ENCODE measurements at places on chromosomes 7 and 10.

DNA sequence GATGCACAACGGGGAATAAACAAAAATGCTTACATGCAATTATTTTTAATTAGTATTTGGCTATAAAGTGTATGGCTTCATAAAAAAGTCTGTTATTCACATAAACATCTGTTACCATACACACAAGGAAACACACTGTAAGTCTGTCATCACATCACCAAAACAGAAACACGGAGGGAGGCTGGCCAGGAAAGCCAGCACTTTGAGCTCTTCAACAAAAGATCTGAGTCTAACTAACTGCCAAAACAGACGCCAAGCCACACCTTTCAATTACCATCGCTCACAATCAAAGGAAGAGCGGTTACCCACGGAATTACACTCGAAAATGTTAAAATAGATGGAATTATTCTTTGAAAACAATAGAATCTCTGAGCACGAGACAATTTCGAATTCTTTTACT is 49.2 kb upstream of the MGMT start:
- no peak for DNase-seq

DNA sequence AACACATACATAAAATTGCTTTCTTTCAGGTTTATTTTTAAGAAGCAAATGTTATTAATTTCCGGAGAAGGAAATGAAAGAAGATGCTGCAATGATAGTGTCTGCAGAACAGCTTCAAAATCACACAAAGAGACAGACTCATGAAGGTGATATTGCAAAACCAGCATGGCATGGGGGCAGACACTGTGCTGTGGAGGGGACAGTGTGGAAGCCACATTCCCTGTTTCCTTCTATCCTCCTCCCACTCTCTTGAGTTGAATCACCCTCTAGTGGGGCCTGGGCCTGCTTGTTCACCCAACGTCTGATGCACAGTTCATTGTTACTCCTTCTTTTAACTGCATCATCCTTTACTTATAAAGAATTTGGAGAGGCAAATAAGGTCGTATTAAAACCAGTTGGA is 104.0 kb upstream of the INSIG1 start:
- DNase-seq = no peak

DNA sequence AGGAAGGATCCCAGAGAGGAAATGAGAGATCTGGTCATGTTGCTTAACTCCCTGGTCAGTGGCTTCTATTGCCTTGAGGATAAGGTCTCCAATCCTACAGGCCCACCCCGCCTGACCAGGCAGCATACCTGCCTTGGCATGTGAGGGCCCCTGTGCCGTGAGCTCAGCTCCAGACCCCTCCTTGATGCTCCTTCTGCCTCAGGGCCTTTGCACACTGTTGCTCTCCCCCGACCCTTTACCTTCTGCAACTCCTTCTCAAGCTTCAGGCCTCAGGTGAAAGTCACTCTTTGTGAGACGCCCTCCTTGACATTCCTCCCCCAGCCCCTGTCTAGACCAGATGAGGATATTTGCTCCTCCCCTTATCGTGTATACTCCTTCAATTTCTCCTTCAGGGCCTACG is 62.8 kb downstream of the FAM241B start:
- no peak for DNase-seq

DNA sequence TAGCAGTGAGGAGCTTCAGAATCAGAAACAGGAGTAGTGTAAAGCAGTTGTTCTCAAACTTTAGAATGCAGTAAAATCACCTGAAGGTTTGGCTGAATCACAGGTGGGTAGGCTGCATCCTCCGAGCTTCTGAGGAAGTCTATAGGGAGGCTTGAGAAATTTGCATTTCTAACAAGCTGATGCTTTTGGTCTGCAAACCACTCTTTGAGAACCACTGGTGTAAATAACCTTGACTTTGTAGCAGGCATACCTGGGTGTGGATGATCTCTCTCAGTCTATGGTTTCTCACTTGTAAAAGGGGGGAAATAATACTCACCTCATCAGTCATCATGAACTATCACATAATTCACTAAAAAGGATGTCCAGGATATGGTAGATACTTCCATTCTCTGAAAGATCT is 118.1 kb downstream of the SRI start:
- DNase-seq = no peak

- DNase-seq = no peak
Measured at GRCh38 chr7:75725306-75725705, 13.4 kb downstream of the HIP1 start.

GRCh38 chr7:123075838-123076467 is 80.5 kb upstream of the TAS2R16 start:
- DNase-seq = no peak

DNA sequence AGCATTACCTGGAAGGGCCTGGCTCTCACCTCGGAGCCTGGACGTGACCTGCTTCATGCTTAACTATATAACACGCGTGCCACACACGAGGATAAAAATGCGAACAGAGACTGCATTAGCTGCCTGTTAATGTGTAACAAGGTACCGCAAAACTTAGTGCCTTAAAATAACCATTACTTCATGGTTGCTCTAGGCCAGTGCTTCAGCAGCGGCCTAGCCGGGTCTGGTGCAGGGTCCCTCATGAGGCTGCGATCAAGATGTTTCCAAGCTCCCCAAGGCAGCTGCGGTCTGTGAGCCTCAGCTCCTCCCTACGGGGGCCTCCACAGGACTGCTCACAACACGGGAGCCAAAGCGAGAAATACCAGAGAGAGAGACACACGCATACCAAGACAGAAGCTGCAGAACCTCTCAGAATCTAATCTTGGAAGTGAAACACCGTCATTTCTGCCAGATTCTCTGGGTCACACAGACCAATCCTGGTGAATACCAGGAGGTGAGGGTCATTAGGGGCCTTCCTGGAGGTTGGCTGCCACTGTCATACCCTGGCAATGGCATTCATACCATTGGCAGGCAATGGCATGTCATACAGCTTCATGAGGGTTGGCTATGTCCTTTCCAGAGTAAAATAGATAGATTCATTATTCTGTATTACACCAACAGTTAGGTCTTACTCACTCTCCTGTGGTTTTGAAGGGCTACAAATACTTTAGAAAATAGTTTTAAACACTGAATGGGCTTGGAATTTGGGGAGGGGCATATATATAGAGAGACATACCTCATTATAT is 94.5 kb downstream of the HIPK2 start:
- no peak for DNase-seq

Data from left cardiac atrium (tissue), 4 donors.